Forelimb muscle (tissue), 1 donor: ENCODE measurements at places on chromosomes 1 and 21. TPM values are rescaled to one million over a fixed set of nuclear protein-coding genes. Genes with fewer than 3 reads are reported as not detected.

- no peak for DNase-seq
Measured at GRCh38 chr1:53110370-53111072, 31.9 kb downstream of the SLC1A7 start.

DNA sequence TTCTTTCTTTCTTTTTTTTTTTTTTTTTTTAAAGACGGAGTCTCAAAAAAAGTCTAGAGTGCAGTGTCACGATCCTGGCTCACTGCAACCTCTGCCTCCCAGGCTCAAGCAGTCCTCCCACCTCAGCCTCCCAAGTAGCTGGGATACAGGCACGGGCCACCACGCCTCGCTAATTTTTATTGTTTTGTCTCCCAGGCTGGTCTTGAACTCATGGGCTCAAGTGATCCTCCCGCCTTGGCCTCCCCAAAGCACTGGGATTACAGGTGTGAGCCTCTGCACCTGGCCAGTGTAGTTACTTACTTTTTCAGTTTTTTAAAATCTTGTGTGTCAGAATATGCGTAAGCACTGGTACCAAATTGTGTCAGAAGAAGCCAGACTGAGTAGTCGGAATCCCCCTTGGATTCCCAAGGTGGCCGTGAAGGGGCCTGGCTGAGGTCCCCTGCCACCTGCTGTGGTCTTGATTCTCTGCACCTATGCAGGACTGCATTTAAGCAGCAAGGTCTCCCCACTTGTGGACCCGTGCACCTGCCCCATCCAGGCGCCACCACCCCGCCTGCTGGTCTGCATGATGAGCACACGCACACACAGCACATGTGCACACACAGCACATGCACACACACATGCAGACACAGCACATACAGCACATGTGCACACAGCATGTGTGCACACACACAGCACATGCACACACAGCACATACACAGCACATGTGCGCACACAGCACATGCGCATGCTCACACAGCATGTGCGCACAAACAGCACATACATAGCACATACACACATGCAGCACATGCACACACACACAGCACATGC is 47.5 kb downstream of the PCNT start:
- no peak for DNase-seq

DNA sequence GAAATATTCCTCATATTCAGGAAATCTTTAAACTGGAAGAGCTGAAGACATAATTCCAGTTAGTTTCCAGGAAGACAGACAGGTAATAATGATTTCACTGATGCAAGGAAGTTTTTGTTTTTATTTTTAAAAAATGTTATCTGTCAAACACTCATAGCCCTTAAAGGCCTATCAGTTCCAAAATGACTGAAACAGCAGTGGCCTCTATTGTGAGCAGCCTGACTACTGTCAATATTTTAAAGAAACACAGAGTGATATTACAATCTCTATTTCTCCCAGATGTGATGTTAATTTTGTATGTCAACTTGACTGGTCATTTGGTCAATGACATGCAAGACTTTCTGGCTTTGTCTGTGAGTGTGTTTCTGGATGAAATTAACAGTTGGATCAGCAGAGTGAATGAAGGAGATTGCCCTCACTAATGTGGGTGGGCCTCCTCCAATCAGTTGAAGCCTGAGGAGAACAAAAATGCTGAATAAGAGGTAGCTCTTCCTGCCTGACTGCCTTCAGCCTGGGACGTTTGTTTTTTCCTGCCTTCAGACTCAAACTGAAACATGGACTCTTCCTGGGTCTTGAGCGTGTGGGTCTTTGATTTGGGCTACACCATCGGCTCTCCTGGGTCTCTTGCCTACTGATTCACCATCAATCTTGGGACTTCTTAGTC is 31.3 kb upstream of the SLC30A10 start:
- no peak for DNase-seq

DNA sequence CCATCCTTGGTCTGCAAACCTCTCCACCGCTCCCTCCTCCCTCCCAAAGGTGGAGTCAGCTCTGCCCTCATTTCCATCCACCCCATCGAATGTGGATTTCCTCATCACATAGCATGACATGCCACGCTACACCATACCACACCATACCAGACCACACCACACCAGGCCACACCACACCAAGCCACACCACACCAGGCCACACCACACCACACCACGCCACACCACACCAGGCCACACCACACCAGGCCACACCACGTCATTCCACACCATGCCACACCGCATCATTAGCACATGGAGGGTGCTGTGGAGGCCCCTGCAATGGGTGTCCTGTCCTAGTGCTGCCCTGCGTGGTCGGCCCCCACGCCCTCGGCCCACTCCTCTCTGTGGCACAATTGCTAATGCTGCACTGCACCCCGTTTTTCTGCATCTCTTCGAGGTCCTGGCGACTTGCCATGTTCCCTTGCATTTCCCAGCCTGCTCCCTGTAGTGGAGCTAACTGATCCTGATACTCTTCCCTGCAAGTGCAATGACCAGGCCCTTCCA is 11.3 kb downstream of the DFFB start:
- DNase-seq = no peak

- DNase-seq = no peak
Measured at GRCh38 chr1:7893529-7894180, 40.8 kb upstream of the UTS2 start.

- DNase-seq = no peak
Measured at GRCh38 chr1:15443281-15443680, 5.0 kb downstream of the CTRC start.

DNA sequence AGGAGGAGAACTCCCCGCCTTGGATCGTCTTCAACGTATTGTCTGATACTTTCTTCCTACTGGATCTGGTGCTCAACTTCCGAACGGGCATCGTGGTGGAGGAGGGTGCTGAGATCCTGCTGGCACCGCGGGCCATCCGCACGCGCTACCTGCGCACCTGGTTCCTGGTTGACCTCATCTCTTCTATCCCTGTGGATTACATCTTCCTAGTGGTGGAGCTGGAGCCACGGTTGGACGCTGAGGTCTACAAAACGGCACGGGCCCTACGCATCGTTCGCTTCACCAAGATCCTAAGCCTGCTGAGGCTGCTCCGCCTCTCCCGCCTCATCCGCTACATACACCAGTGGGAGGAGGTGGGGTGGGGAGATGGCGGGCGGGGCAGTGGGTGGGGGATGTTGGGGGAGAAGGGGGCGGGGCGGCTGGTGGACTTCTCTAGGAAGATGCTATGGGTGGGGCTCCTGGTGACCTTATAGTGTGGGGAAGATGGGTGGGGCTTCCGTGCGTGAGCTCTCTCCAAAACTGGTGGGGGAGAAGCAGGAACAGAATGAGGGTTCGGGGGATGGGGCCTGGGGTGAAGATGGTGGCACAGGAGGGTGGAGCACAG is 5.3 kb downstream of the HCN3 start:
- DNase-seq = no peak

GRCh38 chr1:40030528-40031135 is 9.9 kb upstream of the CAP1 start:
- no peak for DNase-seq

- DNase-seq = no peak
Measured at GRCh38 chr1:167169642-167170041, 51.0 kb upstream of the POU2F1 start.

DNA sequence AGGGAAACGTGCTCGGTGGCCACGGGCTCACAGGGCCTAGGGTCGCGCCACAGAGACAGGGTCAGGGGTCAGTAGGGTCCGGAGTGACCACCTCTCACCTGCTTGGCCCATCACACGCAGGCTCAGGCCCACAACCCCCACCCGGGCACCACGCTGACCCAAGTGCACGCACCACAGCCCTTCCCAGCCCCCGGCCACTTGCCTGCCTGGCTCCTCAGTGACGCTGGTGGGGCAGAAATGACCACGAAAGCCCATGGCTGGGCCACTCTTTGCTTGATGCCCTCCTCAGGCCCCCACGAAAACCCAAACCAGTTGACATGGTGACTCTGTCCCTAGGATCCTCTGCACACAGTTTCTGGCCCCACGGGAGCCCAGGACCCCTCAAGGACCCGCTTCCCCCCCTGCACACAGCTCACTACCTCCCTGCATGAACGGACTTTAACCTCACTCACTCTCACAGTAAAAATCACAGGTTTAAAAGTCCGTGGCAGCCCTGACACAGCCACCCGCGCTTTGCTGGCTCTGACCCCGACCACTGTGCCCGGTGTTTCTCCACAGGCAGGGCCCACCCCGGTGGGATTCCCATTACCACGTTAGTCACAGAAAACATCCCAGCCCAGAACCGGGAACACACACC is 20.7 kb downstream of the NADK start:
- DNase-seq = no peak

DNA sequence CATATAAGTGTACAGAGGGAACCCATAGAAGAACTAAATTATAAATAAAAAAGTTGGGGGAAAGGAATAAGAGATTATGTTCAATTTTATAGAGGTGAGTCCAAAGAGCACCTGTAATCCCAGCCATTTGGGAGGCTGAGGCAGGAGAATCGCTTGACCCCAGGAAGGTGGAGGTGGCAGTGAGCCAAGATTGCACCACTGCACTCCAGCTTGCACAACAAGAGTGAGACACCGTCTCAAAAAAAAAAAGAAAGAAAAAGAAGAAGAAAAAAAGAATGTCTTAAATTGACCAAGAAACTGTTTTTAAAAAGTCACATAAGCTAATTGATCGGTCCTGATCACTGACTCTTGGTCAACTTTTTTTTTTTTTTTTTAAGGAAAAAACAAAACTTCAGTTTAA is 19.1 kb upstream of the ATF3 start:
- DNase-seq = no peak

DNA sequence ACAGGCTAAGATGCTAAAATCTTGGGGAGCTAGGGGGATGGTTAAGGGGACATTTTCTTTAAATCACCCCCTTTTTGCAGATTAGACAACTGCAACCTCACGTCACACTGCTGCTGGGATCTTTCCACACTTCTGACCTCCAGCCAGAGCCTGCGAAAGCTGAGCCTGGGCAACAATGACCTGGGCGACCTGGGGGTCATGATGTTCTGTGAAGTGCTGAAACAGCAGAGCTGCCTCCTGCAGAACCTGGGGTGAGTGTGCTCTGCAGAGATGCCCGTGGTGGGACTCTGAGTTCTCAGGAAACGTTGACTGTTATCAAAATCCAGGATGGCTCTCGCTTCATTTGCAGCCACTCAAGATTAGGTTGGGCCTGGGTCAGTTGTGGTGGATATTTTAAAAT is 13.3 kb downstream of the OR2B11 start:
- no peak for DNase-seq

DNA sequence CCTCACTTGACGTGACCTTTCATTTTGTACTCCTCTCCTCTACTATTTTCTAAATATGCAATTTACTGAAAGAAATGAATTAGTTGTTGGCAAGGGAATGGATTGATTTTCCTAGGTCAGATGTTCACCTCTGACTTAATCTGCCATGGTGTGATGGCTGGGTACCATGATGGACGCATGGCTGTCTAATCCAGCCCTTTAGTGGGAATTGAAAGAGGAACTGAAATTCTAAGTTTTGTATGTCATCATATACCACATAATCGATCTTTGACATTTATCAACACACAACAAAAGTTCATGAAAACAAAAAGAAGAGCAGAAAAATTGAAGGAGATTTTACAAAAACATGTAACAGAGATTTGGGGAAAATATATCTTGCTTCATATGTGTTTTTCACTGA is 331.3 kb upstream of the SNX7 start:
- no peak for DNase-seq

- no peak for DNase-seq
Measured at GRCh38 chr1:94048413-94049164, 72.4 kb downstream of the ABCA4 start.

- no peak for DNase-seq
Measured at GRCh38 chr1:63698001-63698838, 75.6 kb upstream of the ROR1 start.

DNA sequence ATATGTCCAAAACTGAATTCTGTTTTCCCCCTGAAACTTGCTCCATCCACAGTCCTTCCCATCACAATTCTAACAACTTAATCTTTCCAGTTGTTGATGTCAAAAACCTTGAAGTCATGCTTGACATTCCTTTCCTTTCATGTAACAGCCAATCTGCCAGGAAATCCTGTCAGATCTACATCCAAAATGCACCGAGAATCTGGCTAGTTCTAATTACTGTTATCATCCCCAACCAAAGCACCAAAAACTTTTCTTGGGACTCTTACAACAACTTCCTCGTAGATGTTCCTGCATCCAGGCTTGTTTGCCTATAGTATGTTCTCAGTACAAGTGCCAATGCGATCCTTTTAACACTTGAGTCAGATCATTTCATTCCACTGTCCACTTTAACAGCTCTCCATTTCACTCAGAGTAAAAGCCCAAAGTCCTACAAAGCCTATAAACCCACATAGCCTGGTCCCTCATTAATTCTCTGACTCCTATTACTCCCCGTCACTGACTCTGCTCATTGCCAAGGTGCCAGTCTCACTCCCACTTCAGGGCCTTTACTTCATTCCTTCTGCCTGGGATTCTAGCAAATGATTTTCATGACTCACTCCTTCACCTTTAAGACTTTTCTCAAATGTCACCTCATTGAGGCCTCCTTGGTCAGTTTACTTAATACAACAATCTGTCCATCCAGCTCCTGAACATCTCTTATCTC is 493.2 kb upstream of the NFIA start:
- no peak for DNase-seq

GRCh38 chr1:230226007-230226800 is 159.2 kb downstream of the GALNT2 start:
- DNase-seq = no peak

DNA sequence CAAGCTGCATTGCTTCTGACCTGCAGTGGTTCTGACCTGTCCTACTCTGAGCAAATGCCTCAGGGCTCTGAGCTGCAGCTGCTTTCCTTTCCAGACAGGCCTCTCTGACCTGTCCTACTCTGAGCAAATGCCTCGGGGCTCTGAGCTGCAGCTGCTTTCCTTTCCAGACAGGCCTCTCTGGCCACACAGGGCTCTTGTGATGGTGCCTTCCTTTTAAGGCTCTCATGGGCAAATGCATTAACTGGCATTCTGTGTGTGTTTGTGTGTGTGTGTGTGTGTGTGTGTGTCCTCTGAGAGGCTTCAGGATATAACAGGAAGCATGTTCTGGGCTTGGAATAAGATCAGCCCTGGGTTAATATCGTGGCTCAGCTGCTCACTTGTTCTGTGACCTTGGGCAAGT is 131.3 kb downstream of the NTPCR start:
- DNase-seq = no peak

DNA sequence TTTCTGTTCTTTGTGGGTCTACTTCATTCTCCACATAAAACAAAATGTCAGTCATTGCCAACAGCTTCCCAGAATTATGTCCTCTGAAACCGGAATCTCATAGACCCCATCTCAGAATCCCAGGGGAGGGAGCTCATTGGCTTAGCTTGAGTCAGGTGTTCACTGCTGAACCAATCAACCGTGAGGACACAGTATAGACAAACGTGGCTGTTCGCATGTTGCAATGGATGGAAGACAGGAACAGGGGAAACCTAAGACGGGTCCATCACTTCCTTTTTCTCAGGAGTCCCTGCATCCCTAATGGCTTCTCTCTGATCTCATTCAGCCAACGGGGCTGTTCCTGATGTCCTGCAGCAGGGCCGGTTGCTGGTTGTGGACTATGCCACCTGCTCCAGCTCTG is 9.1 kb downstream of the CELA2A start:
- DNase-seq = no peak

MAP1LC3C gene
- polyA plus RNA-seq = 13.8 TPM

RHD gene
- 1.0 TPM for polyA plus RNA-seq

KRTAP21-2 gene
- not detected for polyA plus RNA-seq

CCDC28B gene
- polyA plus RNA-seq = 57.8 TPM

CCDC185 gene
- not detected for polyA plus RNA-seq

OR10J1 gene
- not detected for polyA plus RNA-seq

HES2 gene
- not detected for polyA plus RNA-seq

TEKT2 gene
- 0.24 TPM for polyA plus RNA-seq

FGR gene
- 1.4 TPM for polyA plus RNA-seq

AMY2A gene
- not detected for polyA plus RNA-seq

CCDC17 gene
- polyA plus RNA-seq = 1.4 TPM
